ENCODE measurements at places on chromosomes 5 and 9. TPM values are rescaled to one million over a fixed set of nuclear protein-coding genes. Genes with fewer than 3 reads are reported as not detected.

PCDHGB2 gene
- 0.08 TPM for polyA plus RNA-seq

SIL1 gene
- 30.5 TPM for polyA plus RNA-seq

ACOT12 gene
- polyA plus RNA-seq = not detected

CDKN2B gene
- polyA plus RNA-seq = 25.9 TPM

GPR21 gene
- 2.5 TPM for polyA plus RNA-seq

ARHGAP26 gene
- polyA plus RNA-seq = 416 TPM

SLC36A3 gene
- not detected for polyA plus RNA-seq

S1PR3 gene
- polyA plus RNA-seq = 0.19 TPM

CCNI2 gene
- polyA plus RNA-seq = 152 TPM

AFAP1L1 gene
- not detected for polyA plus RNA-seq

PCDHB6 gene
- 1.4 TPM for polyA plus RNA-seq

ADAMTS12 gene
- not detected for polyA plus RNA-seq

RNF208 gene
- 5.0 TPM for polyA plus RNA-seq

PCDH12 gene
- 0.03 TPM for polyA plus RNA-seq

OTP gene
- polyA plus RNA-seq = not detected

NEURL1B gene
- not detected for polyA plus RNA-seq

EHMT1 gene
- 6.5 TPM for polyA plus RNA-seq

JMY gene
- polyA plus RNA-seq = 11.8 TPM

GCNT1 gene
- polyA plus RNA-seq = 0.66 TPM

SLC6A3 gene
- not detected for polyA plus RNA-seq

HAPLN1 gene
- not detected for polyA plus RNA-seq

CCDC192 gene
- not detected for polyA plus RNA-seq

ZNF169 gene
- polyA plus RNA-seq = 3.3 TPM

GFI1B gene
- polyA plus RNA-seq = not detected

ZNF474 gene
- polyA plus RNA-seq = not detected

PAEP gene
- not detected for polyA plus RNA-seq

FGF1 gene
- polyA plus RNA-seq = 4.4 TPM

NRARP gene
- polyA plus RNA-seq = not detected

NIPBL gene
- polyA plus RNA-seq = 42.0 TPM

GFRA3 gene
- polyA plus RNA-seq = 6.5 TPM

GLRA1 gene
- 0.35 TPM for polyA plus RNA-seq

ANKRD34B gene
- not detected for polyA plus RNA-seq

AQP7 gene
- not detected for polyA plus RNA-seq

PCDHGA4 gene
- 0.27 TPM for polyA plus RNA-seq

CATSPER3 gene
- not detected for polyA plus RNA-seq

IFNA21 gene
- not detected for polyA plus RNA-seq

ZFP2 gene
- 4.6 TPM for polyA plus RNA-seq

C5orf46 gene
- not detected for polyA plus RNA-seq

MGAT4B gene
- 1.6 TPM for polyA plus RNA-seq

ADAMTS19 gene
- polyA plus RNA-seq = 0.53 TPM

ADRA1B gene
- not detected for polyA plus RNA-seq

SMC2 gene
- 46.0 TPM for polyA plus RNA-seq

OR1L4 gene
- not detected for polyA plus RNA-seq

PRDM9 gene
- polyA plus RNA-seq = not detected

CAVIN4 gene
- polyA plus RNA-seq = 0.11 TPM

OCLN gene
- 1.3 TPM for polyA plus RNA-seq

DMRT2 gene
- polyA plus RNA-seq = not detected
